Keratinocyte (primary cell): ENCODE measurements at places on chromosomes 6 and 20. TPM values are rescaled to one million over a fixed set of nuclear protein-coding genes. Genes with fewer than 3 reads are reported as not detected.

The PBOV1 gene
- polyA plus RNA-seq, result not detected in 3 replicates

The KCNK15 gene
- polyA plus RNA-seq, result 0.03 TPM in 1 of 3 replicates, not detected in the others

DNA sequence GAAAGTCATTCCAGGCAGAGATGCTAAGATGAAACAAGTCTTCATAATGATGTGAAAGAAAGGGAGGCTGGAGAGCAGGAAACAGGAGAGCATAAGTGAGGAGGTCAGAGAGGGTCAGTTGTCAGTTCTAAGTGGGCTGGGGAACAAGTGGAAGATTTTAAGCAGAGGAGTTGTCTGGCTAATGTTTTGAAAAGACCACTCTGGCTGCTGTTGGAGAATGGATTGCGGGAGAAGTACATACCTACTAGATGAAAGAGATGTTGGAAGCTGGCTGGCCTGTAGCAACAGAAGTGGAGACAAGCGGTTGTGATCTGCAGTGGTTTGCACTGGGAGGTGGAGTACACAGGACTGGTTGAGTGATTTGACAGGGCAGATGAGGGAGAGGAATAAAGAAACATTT lies 10.1 kb downstream of the SLC35F1 start:
- DNase-seq, result no peak

The ERVFRD-1 gene
- polyA plus RNA-seq, result not detected in 3 replicates

The BCAS4 gene
- 13.8 to 23.1 TPM (median 19.0 TPM) in 3 replicates for polyA plus RNA-seq

DNA sequence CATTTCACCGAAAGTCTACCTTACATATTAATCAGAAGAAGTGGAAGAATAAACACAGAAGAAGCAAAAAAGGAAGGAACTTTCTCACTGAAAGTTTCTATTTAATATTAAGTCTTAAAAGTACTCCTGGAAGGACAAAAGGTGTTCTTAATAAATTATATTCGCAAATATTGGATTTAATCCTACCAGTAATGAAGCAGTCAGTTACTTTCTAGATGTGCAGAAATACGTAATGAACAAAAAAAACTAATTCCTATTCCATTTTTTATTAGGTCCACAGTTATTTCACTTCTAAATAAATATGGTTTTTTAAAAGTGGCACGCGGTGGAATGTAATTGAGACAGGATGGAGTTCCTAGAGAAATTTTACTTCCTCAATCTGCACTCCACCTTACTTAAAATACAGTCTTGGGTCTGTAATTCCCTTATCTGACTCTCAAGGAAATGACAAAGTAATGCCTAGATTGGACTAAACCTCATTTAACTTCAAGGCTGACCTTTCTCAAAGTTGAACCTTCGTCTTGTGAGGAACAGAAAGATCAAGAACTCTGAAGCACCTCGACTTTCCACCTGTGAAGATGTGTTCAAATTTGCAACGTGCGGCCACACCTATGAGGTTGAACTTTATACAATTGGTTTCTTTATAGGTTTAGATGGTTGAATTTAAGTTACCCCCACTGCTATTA lies 1.1 kb upstream of the TRAM2 start:
- DNase-seq, result no peak

GRCh38 chr6:150410399-150410798 lies 41.6 kb downstream of the IYD start:
- no peak for DNase-seq

- DNase-seq, result no peak
These were observed 141.9 kb upstream of the SASH1 start for GRCh38 chr6:148200781-148201180.

The CRISP2 gene
- not detected in 3 replicates for polyA plus RNA-seq

DNA sequence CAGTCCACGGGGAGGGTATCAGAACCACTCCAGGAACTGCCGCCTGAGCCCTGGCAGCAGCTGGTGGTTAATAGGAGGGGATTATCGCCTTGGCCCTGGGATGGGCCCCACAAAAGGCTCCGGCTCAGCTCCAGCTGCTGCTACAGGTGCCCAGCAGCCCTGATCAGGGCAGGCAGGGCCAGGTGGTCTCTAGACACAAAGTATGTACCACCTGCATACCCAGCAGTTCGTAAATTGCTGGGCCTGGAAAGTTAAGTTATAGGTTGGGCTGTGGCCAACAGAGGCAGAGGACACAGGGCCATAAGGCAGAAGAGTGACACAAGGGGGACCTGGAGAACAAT lies 35.1 kb downstream of the RRBP1 start:
- no peak for DNase-seq

The LZTS3 gene
- polyA plus RNA-seq, result 2.5 to 6.2 TPM (median 2.9 TPM) in 3 replicates

- no peak for DNase-seq
These were observed 8.6 kb downstream of the BPIFB3 start for GRCh38 chr20:33062105-33062824.

The LKAAEAR1 gene
- polyA plus RNA-seq, result not detected in 3 replicates

GRCh38 chr6:168118935-168119334 lies 39.9 kb upstream of the FRMD1 start:
- no peak for DNase-seq

The CST7 gene
- polyA plus RNA-seq, result not detected in 3 replicates

The SYNCRIP gene
- 20.3 to 56.8 TPM (median 22.6 TPM) in 3 replicates for polyA plus RNA-seq

DNA sequence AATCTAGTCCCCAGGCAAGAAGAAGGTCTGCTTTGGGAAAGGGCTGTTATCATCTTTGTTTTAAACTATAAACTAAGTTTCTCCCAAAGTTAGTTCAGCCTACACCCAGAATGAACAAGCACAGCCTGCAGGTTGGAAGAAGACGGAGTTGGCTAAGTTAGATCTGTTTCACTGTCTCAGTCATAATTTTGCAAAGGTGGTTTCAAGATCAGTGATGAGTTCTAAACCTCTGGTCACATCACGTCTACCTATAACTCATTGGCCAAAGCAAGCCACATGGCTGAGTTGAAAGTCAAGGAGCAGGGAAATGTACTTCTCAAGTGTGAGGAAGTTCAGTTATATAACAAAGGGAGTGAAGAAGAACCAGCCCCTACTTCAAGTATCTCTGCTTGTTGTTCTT lies 50.5 kb upstream of the ECI2 start:
- DNase-seq, result no peak

DNA sequence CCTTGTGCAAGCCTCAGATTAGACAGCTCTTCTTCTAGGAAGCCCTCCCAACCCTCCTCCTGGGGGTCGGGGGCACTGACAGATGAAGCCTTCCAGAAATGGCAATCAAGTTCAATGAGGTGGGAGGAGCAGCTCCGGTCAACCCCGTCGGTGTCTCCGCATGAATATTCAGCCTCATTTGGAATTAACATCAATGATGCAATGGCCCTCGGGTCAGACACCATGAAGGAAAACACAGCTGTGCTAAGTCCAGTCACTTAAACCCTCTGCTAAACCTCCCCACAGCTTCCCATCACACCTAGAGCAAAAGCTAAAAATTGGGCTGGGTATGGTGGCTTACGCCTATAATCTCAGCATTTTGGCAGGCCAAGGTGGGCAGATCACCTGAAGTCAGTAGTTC lies 36.5 kb downstream of the ZNF217 start:
- no peak for DNase-seq

GRCh38 chr6:39273406-39273821 lies 40.8 kb downstream of the KCNK17 start:
- no peak for DNase-seq

The COX4I2 gene
- not detected in 3 replicates for polyA plus RNA-seq

DNA sequence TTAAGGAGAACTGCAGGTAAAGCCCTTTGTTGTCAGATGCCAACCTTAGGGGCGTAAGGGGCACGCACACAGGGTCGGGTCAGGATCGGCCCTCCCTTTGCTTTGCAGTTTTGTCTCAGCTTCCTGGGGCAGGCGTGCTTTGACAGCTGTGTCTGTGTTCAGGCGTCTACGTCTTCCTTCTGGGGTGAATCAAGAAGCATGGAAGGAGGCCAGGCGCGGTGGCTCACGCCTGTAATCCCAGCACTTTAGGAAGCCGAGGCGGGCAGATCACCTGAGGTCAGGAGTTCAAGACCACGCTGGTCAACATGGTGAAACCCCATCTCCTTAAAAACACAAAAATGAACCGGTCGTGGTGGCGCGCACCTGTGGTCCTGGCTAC lies 1.3 kb downstream of the ZGPAT start:
- no peak for DNase-seq

The RAET1E gene
- 8.4 to 24.9 TPM (median 14.0 TPM) in 3 replicates for polyA plus RNA-seq

The CTCFL gene
- not detected in 3 replicates for polyA plus RNA-seq

DNA sequence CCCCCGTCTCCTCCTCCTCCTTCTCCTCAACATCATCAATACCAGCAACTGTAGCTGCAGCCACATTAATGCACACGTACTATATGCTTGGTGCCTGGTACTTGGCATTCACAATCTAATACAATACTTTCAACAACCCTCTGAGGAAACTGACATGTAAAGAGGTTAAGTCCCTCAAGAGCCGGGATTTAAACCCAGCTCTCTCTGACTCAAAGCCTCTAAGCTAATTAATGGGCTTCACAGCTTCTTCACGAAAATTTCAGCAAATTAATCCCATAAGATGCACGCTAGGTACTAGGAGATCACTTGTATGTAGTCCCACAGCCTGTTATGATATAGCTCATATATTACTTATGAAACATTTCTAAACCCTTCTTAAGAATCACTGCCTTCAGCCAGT lies 73.1 kb upstream of the IPCEF1 start:
- no peak for DNase-seq

DNA sequence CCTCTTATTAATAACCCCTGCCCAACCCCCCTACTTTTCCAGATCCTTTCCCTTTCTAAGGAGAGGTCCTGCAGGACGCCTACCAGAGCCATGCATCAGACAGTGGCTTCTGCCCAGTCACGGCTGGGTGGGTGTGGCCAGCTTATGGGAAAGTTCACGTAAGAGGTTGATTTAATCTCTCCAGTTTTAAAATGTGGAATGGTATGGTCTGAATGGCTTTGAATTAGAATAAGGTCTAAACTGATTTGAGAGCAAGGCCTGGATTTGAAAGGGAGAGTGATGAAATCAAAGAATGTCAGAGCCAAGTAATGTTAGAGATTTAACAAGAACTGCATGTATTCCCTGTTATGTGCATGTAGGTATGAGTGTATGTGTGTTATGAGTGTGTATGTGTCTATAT lies 275.7 kb downstream of the PAX1 start:
- no peak for DNase-seq

GRCh38 chr6:104795363-104795762 lies 64.4 kb downstream of the HACE1 start:
- DNase-seq, result no peak

The ACTL10 gene
- 0.28 to 0.50 TPM (median 0.48 TPM) in 3 replicates for polyA plus RNA-seq

DNA sequence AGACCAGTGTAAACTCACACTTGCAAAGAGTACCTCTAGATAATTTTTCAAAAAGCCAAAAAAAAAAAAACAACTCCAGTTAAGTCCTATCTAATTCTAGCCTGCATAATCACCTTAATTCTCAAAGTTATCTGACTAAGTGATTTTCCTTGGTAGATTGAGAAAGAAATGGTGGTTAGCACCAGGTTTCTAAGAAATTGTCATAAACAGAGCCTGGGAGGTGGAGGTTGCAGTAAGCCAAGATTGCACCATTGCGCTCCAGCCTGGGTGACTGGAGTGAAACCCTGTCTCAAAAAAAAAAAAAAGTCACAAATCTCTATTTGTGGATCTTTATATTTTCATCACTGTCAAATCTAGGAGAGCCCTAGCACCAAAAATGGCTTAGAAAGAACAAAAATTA lies 8.9 kb downstream of the FBXO5 start:
- no peak for DNase-seq

DNA sequence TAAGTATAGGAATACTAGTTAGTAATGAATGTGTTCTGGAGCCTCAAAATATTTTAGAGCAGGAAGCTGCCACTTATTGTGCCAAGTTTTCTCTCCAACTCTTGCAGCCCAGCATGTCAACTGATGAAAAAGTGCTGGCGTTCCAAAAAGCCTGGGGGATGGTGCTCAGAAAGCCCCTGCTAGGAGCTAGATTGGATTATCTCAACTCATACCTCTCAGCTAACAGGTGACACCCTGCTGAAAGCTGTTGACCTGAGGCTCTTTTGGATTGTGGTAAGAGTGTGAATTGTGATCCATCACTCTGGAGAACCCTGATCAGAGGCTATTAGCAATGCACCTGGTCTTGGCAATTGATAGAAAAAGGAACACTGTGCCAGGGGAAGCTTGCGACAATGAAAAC lies 580.4 kb downstream of the EYS start:
- DNase-seq, result no peak

The CUTA gene
- polyA plus RNA-seq, result 119 to 246 TPM (median 178 TPM) in 3 replicates

DNA sequence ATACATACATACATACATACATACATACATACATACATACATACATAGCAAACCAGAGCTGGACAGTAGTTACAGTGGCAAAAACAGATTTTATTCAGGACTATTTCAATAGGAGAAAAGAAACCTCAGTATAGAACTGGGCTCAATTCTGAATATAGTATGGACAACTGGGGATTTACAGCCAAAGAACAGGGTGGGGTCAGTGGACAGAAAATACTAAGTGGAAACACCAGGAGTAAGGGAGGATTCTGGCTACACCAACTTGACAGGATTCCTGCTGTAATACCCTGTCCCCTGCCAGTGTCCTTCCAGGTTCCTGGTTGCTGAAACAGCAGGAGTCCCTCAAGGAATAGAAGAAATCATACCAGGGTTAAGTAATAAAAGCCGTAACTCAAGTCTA lies 293.1 kb downstream of the SLC35F1 start:
- no peak for DNase-seq

DNA sequence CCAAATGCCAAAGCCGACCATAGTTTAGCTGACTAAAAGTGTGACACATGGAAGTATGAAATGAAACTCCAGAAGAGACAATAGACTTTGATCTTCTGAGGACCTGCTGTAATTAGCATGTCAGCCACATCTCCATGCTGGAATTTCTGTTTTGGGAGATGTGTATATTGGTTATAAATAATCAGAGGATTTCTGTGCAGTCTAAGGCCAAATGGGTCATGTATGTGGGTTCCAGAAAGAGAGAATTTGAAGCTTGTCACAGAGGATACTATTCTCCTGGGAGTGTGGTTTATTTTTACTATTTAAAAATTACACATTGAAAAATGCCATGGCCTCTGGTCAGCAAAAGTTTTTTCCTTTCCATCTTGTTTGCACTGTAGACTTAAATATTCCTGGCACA lies 405.5 kb upstream of the PLCB4 start:
- no peak for DNase-seq

GRCh38 chr6:12957321-12958051 lies 240.9 kb downstream of the PHACTR1 start:
- no peak for DNase-seq

- DNase-seq, result no peak
These were observed 28.3 kb downstream of the COL20A1 start for GRCh38 chr20:63321148-63321831.

The KCNK16 gene
- not detected in 3 replicates for polyA plus RNA-seq
